ENCODE measurements at places on chromosomes 3 and 15.
A peak's percentile ranks its signal among the peaks of the same experiment; 100 is the strongest.

GRCh38 chr15:36186376-36186775 is 393.1 kb upstream of the CDIN1 start:
- no peak for DNase-seq

DNA sequence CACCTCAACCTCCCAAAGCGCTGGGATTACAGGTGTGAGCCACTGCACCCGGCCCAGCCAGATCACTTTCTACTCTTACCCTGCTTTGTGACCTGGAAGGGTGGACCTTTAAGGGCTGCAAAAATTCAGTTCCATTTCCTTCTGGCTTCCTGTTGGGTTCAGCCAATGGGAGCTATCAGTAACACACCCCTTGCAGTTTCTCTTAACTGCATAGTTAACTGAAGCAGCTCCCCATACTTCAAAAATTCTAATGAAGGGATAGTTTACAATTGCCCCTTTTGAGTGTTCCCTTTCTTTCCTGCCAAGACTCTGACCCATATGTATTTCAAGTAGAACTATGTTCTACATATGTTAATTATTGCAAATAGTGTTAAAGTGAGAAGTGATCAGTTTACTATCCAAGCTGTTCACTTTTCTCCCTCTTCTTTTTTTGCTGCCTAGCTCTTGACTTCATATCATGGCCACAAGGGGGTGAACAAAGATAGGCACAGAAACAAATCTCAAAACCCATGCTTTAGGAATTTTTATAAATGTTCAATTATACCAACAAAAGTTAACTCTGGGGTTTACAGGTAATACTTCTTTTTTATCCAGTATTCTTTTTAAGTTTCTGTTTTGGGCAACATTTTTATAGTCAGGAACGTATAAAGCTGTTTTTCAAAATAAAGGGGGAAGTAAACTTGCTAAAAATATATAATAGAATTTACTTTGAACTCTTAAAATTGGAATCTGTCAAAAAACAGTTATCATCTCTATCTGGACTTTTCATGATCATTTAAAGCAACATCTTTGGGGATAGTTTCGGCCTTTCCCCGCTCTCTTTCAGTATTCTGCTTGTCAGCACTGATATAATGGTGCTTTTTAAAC is 8.1 kb downstream of the PGBD4 start:
- DNase-seq: peak; percentile 17

DNA sequence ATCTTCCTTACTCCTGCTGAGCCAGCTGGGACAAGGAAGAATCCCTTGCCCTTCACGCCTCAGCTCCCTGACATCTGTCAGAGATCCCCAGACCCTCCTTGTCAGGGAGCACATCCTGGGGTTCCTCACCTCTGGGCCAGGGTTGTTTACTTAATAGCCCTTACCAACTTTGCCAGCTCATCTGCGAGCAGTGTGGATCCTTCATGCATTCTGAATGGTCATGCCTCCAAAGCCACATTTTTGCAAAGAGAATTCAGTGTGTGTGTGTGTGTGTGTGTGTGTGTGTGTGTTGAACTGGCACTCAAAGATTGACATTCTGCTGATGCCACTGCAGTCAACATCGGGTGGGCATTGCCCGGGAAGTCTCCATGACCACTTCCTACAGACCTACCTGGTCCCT is 112.6 kb downstream of the SLC49A4 start:
- no peak for DNase-seq

GRCh38 chr3:29064085-29064484 is 216.8 kb upstream of the RBMS3 start:
- no peak for DNase-seq

DNA sequence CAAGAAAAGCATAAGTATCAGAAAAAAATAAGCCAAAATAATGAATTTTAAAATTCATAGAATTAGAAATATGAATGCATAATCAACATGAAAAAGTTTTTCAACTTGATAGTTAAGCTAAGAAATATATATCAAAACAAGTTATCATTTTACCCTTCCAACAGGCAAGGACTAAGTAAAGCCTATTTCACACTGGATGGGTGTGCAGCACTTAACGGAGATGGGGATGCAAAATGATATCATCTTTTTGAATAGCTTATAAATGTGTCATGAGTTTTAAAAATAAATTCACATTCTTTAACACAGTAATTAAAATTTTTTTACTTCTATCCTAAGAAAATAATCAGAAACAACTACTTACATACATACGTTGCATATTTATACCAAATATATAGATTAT is 20.9 kb downstream of the PIK3R4 start:
- DNase-seq: no peak

- no peak for DNase-seq
Measured at GRCh38 chr3:107204121-107204520, 173.1 kb upstream of the CCDC54 start.

GRCh38 chr3:122021811-122022401 is at the start of gene ILDR1:
TSS of gene ILDR1 (minus strand) at chr3:122022247. CDS start at chr3:122022077, 170 bp downstream.
- DNase-seq: no peak

- DNase-seq: no peak
Measured at GRCh38 chr3:160427832-160428424, 21.7 kb downstream of the TRIM59 start.

DNA sequence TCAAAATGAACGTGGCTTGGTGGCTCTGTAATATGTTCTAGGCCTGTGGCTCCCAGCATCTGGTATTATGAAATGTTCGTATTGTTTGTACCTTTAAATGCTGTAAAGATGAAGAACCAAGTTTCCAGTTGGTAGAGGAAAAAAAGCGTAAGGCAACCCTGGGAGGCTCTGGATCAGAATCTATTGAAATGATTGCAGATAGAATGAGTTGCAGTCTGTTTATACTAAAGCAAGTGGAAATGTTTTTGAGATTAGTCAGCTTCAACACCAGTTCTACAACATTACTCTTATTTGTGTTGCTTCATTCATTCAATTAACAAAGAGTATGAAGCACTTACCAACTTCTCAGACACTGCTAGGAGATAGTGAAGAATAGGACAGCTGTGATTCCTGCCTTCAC is 5.3 kb downstream of the ARL6IP5 start:
- no peak for DNase-seq

DNA sequence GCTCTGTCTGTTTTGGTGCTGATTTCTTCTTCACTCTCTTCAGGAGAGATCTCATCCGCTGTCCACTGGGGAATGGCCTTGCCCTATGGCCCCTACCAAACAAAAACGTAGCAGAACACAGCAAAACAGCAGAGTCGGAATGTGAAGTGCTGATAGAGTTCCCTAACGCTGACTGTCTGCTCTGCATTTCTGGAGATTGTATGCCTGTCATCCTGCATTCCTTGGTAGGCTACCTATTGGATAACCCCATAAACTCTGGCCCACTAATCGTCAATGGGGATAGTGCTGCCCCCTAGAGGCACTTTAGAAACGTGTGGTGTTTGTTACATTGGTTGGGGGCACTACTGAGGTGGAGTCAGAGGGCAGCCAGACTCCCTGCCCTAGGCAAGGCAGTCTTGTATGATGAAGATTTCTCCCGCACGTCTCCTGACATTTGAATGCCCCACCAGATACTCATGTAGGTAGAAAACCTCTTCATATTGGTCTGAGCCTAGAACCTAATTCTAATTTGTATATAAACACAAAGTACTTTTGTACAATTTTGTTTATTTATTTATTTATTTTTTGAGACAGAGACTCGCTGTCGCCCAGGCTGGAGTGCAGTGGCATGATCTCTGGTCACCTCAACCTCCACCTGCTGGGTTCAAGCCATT is 15.6 kb upstream of the MAGEF1 start:
- DNase-seq: peak; percentile 27

GRCh38 chr3:150421799-150422548 is 13.9 kb downstream of the TSC22D2 start:
- DNase-seq: no peak

- DNase-seq: no peak
Measured at GRCh38 chr3:86388820-86389219, 602.1 kb downstream of the VGLL3 start.

DNA sequence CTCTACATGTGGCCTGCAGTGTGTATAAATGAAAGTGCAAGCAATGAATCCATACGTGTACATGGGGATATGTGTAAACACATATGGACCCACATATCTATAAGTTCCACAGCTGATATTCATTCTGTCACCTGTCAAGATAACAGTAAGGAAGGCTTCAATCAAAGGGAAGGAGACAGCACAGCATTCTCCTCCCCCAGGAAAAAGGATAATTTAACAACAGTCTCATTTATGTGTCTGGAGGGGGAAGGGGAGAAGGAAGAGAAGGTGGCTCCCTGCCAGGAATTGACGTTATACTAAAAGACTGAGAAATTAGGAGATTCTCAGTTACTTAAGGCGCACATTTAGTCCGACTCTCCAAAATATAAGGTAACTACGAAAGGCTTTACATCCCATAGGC is 345.9 kb downstream of the FOXP1 start:
- no peak for DNase-seq

GRCh38 chr3:185069037-185070030 is 83.5 kb downstream of the C3orf70 start:
- no peak for DNase-seq

GRCh38 chr3:62670351-62670750 is 204.9 kb downstream of the CADPS start:
- DNase-seq: no peak

DNA sequence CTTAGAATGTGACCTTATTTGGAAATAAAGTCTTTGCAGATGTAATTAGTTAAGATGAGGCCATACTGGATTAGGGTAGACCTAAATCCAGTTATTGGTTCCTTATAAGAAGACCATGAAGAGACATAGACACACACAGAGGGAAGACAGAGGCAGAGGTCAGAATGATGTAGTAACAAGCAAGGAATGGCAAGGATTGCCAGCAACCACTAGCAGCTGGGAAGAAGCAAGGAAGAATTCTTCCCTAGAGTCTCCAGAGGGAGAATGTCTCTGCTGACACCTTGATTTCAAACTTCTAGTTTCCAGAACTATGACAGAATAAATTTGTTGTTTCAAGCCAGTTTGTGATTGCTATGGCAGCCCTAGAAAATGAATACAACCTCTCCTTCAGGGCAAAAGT is 116.7 kb downstream of the WDR76 start:
- no peak for DNase-seq

DNA sequence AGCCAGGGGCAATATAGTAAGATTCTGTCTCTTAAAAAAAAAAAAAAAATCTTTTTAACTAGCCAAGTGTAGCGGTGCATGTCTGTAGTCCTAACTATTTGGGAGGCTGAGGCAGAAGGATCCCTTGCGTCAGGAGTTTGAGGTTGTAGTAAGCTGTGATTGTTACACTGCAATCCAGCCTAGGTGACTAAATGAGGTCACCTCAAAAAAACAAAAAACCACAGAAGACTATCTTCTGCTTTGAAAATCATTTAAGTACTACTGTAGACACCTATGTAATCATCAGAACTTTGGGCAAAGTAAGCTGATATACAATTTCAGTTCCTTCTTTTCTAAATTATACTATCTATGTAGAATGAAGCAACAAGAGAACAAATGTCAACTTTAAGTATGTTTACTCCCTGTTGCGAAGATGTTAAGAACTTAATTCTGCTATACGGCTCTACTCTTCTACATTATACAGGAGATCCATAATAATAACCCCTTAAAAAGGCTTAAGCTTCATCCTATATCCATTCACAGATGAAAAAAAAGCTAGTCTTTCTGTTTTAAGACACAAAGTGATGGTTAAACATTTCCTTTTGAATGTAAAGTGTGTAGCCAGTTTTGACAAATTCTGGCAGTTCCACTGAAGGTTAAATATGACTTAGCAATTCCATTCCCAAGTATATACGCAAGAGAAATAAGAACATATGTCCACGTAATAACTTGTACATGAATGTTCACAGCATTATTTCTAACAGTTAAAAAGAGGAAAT is 15.2 kb downstream of the DAZL start:
- DNase-seq: no peak

DNA sequence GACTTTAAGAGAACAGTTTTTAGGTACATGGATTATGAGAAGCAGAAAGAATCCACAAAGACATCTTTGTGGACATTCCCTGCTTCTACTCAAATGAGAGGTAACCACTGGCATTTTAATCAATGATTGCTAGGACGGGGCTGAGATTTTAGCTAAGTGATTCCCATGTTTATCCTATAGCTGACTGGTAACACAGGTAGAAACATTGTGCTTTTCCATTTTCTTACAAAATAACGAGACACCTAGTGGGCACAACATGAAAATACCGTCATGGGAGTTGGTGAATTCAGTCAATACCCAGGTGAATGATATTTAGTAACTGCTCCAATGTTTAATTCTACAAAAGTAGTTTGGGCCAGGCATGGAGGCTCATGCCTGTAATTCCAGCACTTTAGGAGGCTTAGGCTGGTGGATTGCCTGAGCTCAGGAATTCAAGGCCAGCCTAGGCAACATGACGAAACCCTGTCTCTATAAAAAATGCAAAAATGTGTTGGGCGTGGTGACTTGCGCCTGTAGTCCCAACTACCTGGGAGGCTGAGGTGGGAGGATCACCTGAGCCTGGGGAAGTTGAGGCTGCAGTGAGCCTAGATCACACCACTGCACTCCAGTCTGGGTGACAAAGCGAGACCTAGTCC is 37.2 kb upstream of the DENND4A start:
- DNase-seq: peak; percentile 77

GRCh38 chr15:65421360-65422215 is 1.2 kb downstream of the IGDCC4 start:
- DNase-seq: no peak

- DNase-seq: no peak
Measured at GRCh38 chr3:186502138-186502948, 41.8 kb downstream of the CRYGS start.

DNA sequence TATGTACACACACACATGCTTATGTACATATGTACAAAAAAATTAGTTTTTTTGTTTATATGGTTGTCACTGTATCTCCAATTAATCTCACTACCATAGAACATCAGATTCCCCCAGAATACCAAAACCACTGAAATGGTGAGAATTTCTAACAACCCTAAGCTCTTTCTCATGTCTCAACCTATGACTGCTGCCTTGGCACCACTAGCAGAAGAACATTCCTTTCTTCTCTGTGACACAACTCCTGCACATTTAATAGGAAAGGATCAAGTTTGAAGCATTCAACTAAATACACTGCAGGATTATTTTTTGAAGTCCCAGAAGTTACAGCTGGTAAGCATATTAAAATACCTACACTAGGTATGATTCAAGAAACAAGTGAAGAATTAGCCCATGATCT is 109.6 kb downstream of the FAM174B start:
- no peak for DNase-seq

- DNase-seq: no peak
Measured at GRCh38 chr3:107269136-107269535, 108.1 kb upstream of the CCDC54 start.

DNA sequence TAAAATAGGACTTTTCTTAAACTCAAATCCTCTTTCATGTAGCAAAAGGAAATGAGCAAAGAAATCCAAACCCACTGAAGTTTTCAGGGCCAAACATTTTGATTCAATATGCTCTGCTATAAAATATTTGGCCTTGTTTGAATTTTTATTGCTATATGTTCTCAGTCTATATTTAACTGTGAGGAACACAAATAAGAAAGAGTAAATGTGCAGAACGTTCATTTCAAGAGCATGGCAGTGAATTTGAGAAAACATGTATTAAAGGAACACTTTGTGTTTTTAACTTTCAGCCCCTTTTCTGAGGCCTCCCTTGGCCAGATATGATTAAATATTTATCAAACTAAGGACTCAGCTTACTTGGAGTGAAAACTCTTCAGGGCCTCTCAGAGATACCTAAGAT is 124.7 kb upstream of the CCNL1 start:
- DNase-seq: no peak

GRCh38 chr3:48756640-48757039 is 39.6 kb upstream of the IP6K2 start:
- no peak for DNase-seq
